ENCODE measurements at places on chromosomes 3 and 15.

- DNase-seq, result no peak
These were observed 410.1 kb downstream of the RAP2B start for GRCh38 chr3:153572165-153572564.

DNA sequence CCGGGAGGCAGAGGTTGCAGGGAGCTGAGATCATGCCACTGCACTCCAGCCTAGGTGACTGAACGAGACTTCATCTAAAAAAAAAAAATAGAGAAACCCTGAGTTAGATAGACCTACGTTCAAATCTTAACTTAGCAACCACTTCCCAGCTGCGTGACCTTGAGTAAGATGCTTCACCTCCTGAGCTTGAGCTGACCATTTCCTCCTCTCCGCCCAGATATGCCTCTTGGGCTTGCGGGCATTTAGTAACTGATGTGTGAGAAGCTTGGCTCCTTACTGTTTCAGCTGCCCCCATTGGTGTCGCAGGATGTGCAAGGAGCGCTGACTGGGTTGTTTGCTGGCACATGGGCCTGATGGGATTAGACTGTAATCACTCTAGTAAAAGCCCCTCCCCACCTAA is 26.9 kb upstream of the ATG7 start:
- no peak for DNase-seq

GRCh38 chr3:123793425-123793824 is 90.7 kb downstream of the MYLK start:
- DNase-seq, result no peak

- no peak for DNase-seq
These were observed 25.4 kb upstream of the DET1 start for GRCh38 chr15:88571852-88572259.

DNA sequence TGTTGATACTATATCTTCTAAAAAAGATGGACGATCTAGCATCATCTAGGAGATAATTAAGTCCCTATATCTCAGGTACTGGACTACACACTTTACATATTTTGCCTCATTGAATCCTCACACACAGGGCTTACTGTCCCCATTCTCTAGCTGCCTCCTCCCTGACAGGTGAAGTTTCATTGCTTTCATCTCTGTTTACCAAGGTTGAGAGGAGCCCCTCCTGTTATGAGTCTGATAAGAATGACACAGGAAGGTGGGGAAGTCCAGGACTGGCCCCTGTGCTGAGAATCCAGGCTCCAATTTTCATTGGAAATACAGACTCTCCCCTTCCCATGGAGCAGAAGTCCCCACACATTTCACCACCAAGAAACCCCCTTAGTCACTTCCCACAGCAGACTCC is 105.2 kb downstream of the XXYLT1 start:
- DNase-seq, result no peak

- no peak for DNase-seq
These were observed 838.5 kb downstream of the TUSC7 start for GRCh38 chr3:117547956-117548550.

GRCh38 chr3:187520027-187520945 is 149.9 kb downstream of the SST start:
- DNase-seq, result no peak

DNA sequence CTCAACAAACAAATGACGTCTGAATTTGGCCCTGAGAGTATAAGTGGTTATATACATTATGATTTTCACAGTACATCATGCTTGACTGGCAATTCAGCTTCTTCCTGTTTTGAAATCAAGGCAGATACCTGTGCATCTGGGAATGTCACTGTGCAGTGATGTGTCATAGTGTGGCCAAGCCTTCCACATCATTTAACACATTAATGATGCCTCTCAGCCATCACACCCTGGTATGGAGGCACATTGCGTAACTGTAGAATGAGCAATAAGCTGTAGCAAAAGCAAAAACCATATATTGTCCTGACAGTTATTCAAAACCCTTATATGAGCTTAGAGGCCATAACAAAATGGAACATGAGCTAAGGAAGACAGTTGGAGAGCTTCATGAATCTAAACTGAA is 246.0 kb downstream of the EPHA3 start:
- DNase-seq, result no peak

DNA sequence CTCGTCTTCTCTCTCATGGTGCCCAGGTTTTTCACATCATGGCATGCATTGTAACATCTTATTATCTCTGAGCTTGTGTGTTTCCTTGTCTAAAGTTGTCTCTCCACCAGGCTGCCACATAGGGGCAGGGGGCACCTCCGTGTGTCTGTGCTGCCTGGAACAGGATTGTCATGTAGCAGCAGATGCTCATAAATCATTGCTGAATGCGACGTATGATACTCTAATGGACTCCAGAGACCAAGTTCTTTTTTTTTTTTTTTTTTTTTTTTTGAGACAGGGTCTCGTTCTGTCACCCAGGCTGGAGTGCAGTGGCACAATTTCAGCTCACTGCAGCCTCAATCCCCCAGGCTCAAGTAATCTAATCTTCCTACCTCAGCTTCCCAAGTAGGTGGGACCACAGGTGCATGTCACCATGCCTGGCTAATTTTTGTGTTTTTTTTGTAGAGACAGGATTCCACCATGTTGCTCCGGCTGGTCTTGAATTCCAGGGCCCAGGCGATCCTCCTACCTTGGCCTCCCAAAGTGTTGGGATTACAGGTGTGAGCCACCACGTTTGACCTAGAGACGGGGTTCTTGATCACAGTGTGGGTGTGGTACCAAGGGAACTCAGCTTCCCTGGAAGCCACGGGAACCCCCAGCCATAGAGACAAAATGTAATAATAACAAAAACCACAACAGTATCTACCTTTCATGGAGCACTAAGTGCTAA is 4.7 kb upstream of the DNASE1L3 start:
- no peak for DNase-seq

Measured in SHP77 treated with DMSO at 0.1 percent for 48 hours (cell line).